NCI-H1930 (cell line): ENCODE measurements at places on chromosomes 7 and 10.
A peak's percentile ranks its signal among the peaks of the same experiment; 100 is the strongest.

GRCh38 chr10:117431160-117431559 lies 55.9 kb upstream of the PDZD8 start:
- no peak for DNase-seq

DNA sequence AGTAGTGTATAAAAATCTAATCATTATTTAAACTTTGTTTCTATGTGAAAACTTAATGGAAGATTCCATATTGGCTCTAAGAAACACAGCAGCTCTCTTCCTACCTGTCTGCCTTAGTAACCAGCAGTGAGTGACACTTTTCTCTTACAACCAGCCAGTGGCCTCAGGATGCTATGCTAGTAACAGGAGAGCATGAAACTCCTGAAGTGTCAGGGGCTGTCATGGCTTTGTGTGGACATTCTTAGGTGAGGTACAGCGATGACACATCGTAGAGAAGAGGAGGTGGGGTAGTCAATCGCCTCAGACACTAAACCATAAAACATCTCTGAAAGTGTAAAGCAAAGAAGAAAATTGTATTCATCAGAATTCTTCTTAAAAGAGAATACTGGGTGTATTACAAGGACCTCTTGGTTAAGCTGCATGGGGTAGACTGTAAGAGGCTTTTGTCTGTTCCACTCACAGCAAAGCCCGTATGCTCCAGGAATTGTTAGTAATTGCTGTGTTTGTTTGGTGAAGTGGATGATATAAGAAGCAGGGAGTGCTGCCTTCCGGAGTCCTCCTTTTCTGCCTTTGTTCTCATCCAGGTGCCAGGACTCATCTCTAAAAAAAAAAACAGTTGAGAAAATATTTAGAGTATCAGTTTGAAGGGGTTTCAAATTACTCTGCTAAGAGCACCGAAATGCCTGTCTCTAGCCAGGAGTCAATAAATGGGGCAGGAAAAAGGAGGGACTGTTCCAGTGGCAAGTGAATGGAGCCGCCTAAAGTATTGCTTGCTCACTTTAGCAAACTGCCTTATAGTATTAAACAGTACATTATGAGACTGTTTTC lies 518.8 kb downstream of the CNTNAP2 start:
- DNase-seq = peak; percentile 66

- DNase-seq = no peak
These were observed 24.8 kb downstream of the STYXL1 start for GRCh38 chr7:76023002-76023401.

- no peak for DNase-seq
These were observed 110.0 kb upstream of the C7orf33 start for GRCh38 chr7:148480479-148481146.

GRCh38 chr7:157292770-157293412 lies 43.9 kb upstream of the DNAJB6 start:
- no peak for DNase-seq

GRCh38 chr7:24455813-24456525 lies 117.3 kb upstream of the PALS2 start:
- DNase-seq = no peak

- no peak for DNase-seq
These were observed 6.0 kb upstream of the HMX3 start for GRCh38 chr10:123129618-123130271.

DNA sequence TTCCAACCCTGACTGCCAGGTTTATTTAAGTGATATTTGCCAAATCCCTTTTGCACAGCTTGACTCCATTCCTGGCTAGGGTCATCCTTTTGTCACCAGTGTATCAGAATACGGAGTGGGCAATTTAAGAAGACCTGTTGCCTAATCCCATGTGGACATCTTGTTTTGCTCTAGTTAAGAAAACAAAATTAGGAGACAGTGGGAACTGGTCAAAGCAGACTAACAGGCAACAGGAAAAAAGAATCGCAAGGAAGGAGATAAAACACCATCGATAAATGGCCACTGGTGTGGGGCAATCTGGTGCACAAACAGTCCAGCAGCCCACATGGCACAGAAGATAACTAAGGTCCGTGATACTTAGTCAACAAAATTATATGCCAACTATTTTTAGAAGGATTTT lies 21.4 kb downstream of the KDM7A start:
- no peak for DNase-seq

- no peak for DNase-seq
These were observed 232.4 kb downstream of the ADARB2 start for GRCh38 chr10:1504940-1505339.

DNA sequence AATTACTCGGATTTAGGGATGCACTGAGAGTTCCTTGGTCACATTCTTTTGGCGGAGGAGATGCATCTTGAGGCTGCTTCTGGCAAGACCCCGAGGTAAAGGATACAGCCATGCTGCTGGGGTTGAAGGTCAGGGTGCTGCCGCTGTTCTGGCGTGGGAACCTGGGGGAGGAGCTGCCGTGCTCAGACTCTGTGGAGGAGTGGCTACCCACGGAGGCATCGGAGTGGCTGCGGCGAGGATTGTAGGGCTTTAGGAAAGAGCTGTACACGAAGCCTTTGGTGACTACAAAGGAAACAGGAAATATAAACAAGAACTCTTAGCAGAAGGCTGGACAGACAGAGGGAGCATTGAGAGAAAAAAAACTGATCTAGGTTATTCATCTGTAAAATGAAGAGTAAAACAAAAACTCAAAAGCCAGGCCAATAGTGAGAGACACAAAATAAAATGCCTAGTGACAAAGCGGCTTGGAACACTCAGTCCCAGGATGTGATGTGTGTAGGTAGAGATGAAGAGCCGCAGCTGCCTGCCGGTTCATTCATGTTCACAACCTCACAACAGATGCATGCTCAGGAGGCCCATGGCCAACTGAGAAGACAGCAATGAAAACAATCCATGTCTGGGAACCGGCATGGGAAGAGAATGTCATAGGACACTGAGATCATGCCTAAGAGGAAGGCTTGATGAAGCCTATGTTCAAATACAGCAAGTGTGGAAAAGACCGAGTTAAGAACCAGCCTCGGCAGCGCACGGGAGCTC lies 97.8 kb downstream of the ABCC2 start:
- DNase-seq = no peak

- no peak for DNase-seq
These were observed 54.9 kb downstream of the KCNMA1 start for GRCh38 chr10:77582710-77583115.

DNA sequence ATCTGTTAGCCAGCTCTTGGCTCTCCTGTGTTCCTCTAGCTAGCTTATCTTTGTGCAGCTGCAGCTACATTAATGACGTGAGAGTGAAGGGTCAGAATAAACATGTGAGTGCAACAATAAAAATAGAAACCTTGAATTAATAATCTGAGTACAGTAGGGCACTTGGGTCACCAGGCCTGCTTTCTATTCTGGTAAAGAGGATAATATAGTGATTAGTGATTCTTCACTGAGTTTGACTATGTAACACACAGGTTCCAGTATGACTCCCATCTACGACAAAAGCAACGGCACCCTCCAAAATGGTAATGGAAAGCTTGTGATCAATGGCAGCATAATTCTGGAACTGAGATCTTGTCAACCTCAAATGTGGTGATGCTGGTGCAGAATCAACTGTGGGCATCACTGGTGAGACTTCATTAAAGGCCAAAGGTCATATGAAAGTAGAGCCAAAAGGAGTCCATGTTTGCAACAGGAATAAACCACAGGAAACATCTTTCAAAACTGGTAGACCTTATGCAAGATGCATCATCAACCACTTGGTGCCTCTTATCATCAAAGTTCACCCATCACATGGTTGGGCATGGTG lies 77.6 kb downstream of the NRBF2 start:
- no peak for DNase-seq

DNA sequence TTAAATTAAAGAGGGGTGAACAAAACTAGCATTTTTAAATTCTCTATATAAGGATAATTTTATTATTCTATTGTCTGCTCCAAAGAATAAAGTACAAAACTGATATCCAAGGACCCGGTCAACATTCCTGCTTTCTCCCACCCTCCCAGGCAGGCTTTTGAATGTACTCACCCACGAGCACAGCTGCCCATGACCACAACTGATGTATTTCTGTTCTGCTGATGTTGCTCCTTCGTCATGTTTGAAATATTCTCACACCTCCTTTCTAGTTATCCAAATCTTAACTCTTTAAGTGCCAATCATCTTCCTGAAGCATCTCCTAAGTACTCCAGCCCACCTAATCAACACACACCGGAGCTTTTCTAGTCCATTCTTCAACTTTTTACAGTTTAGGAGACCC lies 46.7 kb downstream of the CALD1 start:
- no peak for DNase-seq

DNA sequence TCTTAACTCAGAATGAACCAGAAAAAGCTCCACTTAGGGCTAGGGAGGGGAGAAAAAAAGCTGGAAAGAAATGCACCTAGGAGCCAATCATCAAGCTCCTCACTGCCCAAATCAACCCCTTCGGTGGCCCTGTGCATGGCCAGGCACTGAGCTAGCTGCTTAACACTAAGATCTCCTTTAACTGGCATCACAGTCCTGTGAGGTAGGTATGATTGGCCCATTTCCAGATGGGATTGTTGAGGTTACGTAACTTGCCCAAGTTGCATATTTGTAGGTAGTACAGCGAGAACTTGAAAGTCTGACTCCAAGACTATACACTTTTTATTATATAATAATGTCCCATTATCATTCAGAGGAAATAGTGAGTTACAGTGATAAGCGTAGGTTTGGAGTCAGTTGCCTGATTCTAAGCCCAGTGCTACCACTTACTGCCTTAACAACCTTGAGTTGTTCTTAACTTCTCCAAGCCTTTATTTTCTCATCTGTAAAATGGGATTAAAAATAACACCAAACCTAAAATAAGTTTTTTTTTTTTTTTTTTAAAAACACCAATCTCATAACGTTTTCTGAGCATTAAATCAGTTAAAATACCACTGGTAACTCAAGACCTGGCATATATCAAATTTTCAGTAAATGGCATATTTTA lies 37.2 kb upstream of the ACSL5 start:
- no peak for DNase-seq

GRCh38 chr10:49733866-49734265 lies 28.3 kb downstream of the OGDHL start:
- no peak for DNase-seq

DNA sequence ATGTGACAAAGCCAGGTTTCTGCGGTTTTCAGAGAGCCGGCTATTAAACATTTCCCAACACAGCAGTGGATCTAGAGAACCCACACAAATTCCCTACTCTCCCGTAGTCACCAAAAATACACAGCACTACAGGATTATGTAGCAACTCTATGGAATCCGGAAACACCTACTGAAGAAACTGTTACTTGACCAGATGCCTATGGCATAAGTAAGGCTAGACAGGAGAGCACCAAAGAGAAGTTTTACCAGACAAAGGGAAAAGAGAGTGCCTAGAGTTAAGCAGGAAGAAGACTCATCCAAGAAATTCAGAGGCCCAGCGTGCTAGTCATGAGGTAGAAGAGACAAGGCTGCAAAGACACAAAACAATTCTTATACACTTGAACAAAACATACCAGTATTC lies 321.1 kb downstream of the PARD3 start:
- DNase-seq = no peak

GRCh38 chr7:129530795-129531391 lies 28.6 kb downstream of the SMKR1 start:
- DNase-seq = no peak

- peak; percentile 19 for DNase-seq
These were observed 765 bp downstream of the PFKFB3 start for GRCh38 chr10:6203331-6204062.

- DNase-seq = no peak
These were observed 2.4 kb upstream of the NKX2-3 start for GRCh38 chr10:99530108-99531025.

GRCh38 chr7:74717889-74718288 lies 55.9 kb upstream of the NCF1 start:
- no peak for DNase-seq

DNA sequence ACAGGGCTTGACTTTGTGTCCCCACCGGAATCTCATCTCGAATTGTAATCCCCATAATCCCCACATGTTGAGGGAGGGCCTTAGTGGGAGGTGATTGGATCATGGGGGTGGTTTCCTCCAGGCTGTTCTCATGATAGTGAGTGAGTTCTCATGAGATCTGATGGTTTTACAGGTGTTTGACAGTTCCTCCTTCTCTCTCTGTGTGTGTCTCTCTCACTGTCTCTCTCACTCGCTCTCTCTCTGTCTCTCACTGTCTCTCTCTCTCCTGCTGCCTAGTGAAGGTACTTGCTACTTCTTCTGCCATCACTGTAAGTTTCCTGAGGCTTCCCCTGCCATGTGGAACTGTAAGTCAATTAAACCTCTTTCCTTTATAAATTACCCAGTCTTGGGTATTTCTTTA lies 289.8 kb upstream of the HABP2 start:
- DNase-seq = no peak

DNA sequence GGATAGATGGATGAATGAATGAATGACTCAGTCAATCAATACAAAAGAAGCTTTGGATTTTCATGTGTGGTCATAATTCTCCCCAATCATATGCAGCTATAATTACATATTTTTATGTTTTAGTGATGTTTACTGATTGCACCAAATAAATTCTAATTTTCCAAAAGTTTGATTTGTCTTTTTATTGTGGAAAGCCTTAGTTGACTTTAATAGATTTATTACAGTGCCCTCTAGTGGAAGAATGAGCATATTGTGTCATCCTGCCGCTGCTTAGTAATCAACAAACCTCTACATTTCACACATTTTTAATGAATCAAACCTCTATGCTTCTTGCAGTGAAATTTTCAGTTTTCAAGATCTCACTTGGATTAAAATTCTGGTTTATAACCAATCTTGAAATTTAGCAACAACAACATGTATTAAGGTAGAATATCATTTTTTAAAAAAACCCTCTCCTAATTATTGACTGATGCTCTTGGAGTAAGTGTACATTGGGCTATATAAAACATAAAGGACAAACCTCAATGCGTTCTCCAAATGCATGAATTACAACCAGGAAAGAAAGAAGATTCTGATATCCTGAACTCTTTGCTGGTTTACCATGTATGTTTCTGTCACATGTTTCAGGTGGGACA lies 55.6 kb upstream of the PNLIP start:
- no peak for DNase-seq

- no peak for DNase-seq
These were observed 370.2 kb downstream of the NRG3 start for GRCh38 chr10:82245157-82245556.

GRCh38 chr10:61478621-61479312 lies 25.6 kb upstream of the TMEM26 start:
- no peak for DNase-seq

DNA sequence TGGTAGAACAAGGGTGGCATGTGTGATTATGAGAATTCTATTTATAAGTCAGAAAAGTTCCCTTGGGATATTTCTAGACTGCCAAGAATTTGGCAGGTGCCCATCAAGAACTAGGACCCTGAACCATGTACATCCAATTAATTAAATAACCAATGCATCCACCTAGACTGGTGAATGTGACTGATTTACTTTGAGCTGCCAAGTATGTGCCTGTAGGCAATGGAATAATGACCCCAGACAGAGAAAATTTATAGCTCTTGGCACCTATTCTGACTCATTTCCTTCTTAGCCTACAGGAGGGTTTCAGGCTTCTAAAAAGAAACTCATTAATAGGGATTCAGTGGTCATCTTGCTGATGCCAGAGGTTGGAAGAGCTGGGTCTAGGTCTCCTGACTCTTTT lies 54.9 kb downstream of the KCNH2 start:
- no peak for DNase-seq
